ENCODE measurements at places on chromosomes 2 and 18.

GRCh38 chr2:234840336-234840735 lies 111.5 kb upstream of the SH3BP4 start:
- H3K27ac ChIP-seq: no peak overlapping the region
- no peaks in the 10 kb centered on the region for H3K27me3 ChIP-seq
- H3K36me3 ChIP-seq: no peaks in the 10 kb centered on the region
- peak; percentile 52 for DNase-seq
- H3K4me1 ChIP-seq: peaks cover 19% of the 10 kb centered on the region

DNA sequence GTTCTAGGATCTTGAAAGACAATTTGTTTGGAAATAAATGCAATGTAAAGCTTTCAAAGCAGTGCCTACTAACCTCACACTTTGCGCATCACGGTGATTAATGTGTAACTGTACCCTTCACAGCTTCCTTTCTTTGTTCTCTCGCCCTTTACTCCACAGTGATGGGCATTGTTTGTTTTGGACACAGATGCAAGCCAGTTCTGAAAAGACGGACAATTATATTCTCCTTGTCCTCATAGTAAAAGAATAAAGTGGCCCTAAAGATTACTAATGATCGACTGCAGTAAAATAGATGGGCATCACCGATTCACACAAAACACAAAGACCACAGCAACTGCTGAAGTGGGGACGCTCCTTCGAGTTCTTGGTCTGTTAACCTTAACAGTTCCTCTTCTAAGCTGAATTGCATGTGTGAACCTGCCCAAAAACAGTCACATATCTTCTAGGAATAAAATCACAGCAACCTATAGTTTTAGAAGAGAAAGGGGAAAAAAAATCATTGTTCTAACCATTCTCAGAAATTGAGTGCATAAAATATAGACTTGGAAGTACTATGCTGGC lies 7.7 kb downstream of the L3MBTL4 start:
- H3K4me1 ChIP-seq: peaks cover 18% of the 10 kb centered on the region
- no peak for DNase-seq
- H3K36me3 ChIP-seq: no peaks in the 10 kb centered on the region
- no peaks in the 10 kb centered on the region for H3K27me3 ChIP-seq
- H3K27ac ChIP-seq: no peak overlapping the region

DNA sequence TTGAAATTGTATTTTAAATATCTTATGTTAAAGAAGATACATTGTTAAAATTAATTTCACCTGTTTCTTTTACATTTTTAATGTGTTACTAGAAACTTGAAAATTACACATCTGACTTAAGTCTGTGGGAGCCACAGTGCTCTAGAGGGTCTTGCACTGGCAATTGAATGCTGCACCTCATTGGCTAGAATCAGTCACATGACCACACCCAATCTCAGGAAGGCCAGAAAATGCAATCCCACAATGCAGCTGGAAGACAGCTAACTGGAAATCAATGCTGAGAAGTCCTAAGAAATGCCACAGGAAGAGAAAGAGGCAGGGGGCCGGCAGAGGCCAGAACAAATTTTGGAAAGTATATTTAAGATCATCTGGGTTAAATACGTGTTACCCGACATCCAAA lies 189.2 kb upstream of the POU3F3 start:
- no peaks in the 10 kb centered on the region for H3K27me3 ChIP-seq
- no peak for DNase-seq
- no peak overlapping the region for H3K4me3 ChIP-seq
- no peak overlapping the region for H3K27ac ChIP-seq
- H3K36me3 ChIP-seq: no peaks in the 10 kb centered on the region
- no peaks in the 10 kb centered on the region for H3K4me1 ChIP-seq

- no peaks in the 10 kb centered on the region for H3K27me3 ChIP-seq
- H3K4me3 ChIP-seq: no peak overlapping the region
- peak; percentile 66 for DNase-seq
- H3K4me1 ChIP-seq: peaks cover 53% of the 10 kb centered on the region
- H3K36me3 ChIP-seq: no peaks in the 10 kb centered on the region
- H3K27ac ChIP-seq: peak overlapping the region; percentile 74
Measured at GRCh38 chr18:14976736-14977430, 228.9 kb downstream of the ANKRD30B start.

GRCh38 chr2:148554459-148555247 lies 89.9 kb upstream of the EPC2 start:
- DNase-seq: no peak
- H3K36me3 ChIP-seq: no peaks in the 10 kb centered on the region
- H3K4me3 ChIP-seq: no peak overlapping the region
- peaks cover 3% of the 10 kb centered on the region for H3K4me1 ChIP-seq

GRCh38 chr18:55317324-55317723 lies 270.7 kb downstream of the TCF4 start:
- H3K27ac ChIP-seq: peak overlapping the region; percentile 86
- no peak overlapping the region for H3K4me3 ChIP-seq
- no peaks in the 10 kb centered on the region for H3K36me3 ChIP-seq
- H3K27me3 ChIP-seq: no peaks in the 10 kb centered on the region
- peaks cover 9% of the 10 kb centered on the region for H3K4me1 ChIP-seq
- DNase-seq: no peak

GRCh38 chr2:181821049-181821448 lies 70.5 kb upstream of the ITPRID2 start:
- H3K4me1 ChIP-seq: no peaks in the 10 kb centered on the region
- no peaks in the 10 kb centered on the region for H3K27me3 ChIP-seq
- H3K27ac ChIP-seq: no peak overlapping the region
- no peak for DNase-seq
- H3K36me3 ChIP-seq: no peaks in the 10 kb centered on the region
- H3K4me3 ChIP-seq: no peak overlapping the region

DNA sequence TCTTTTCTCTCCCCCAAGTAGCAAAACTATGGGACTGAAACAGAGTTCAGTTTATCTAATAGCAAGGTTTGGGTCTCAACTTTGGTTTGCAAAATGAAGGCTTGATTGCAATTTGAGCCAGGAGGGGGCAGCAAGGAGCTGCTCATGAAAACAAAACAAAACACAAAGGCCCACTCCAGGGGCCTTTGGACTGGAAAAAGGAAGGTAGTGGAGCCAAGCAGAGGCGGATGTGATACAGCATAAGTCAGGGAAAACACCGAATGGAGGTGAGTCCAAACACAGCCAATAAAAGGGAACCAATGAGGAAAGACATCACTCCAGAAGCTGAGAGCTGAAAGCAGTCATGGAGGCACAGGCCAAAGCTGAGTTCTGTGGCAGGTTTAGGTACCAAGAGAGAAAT lies 799.7 kb upstream of the ACVR2A start:
- H3K4me3 ChIP-seq: no peak overlapping the region
- H3K4me1 ChIP-seq: peaks cover 7% of the 10 kb centered on the region
- H3K27ac ChIP-seq: no peak overlapping the region

DNA sequence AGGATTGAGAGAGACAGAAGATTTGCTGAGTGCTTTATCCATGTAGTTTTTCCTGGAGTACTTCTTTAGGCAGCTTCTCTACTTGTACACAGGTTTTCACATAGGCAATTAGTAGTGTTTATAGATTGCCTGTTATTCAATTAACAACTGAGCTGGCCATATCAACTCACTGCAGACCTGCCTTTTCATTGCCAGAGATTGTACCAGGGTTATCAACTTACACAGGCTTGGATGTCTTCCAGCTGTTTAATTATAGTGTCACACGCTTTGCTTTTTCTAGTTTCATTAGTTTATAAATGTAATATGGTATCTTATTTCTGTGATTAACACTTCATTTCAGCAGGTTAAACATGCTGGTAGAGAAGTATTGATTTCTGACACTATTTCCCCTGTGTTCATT lies 125.9 kb downstream of the GPD2 start:
- H3K36me3 ChIP-seq: no peaks in the 10 kb centered on the region
- no peak overlapping the region for H3K27ac ChIP-seq
- no peak for DNase-seq
- H3K4me3 ChIP-seq: no peak overlapping the region

GRCh38 chr2:147659051-147659450 lies 185.8 kb upstream of the ACVR2A start:
- no peak overlapping the region for H3K27ac ChIP-seq
- no peak for DNase-seq
- H3K4me3 ChIP-seq: no peak overlapping the region
- no peaks in the 10 kb centered on the region for H3K36me3 ChIP-seq
- H3K27me3 ChIP-seq: no peaks in the 10 kb centered on the region

GRCh38 chr2:26735883-26736588 lies 28.0 kb upstream of the SLC35F6 start:
- no peaks in the 10 kb centered on the region for H3K36me3 ChIP-seq
- H3K4me1 ChIP-seq: peaks cover 10% of the 10 kb centered on the region
- H3K27me3 ChIP-seq: no peaks in the 10 kb centered on the region

DNA sequence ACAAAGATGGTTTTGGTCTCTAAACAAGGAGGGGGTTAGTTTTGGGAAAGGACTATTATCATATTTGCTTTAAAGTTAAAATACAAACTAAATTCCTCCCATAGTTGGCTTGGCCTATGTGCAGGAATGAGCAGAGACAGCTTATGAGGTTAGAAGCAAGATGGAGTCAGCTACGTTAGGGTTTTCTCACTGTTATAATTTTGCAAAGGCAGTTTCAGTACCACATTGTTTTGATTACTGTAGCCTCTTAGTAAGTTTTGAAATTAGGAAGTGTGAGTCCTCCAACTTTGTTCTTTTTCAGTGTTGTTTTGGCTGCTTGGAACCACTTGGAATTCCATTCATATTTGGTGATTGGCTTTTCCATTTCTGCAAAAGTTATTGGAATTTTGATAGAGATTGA lies 23.4 kb downstream of the LCLAT1 start:
- H3K4me3 ChIP-seq: no peak overlapping the region
- H3K36me3 ChIP-seq: no peaks in the 10 kb centered on the region

DNA sequence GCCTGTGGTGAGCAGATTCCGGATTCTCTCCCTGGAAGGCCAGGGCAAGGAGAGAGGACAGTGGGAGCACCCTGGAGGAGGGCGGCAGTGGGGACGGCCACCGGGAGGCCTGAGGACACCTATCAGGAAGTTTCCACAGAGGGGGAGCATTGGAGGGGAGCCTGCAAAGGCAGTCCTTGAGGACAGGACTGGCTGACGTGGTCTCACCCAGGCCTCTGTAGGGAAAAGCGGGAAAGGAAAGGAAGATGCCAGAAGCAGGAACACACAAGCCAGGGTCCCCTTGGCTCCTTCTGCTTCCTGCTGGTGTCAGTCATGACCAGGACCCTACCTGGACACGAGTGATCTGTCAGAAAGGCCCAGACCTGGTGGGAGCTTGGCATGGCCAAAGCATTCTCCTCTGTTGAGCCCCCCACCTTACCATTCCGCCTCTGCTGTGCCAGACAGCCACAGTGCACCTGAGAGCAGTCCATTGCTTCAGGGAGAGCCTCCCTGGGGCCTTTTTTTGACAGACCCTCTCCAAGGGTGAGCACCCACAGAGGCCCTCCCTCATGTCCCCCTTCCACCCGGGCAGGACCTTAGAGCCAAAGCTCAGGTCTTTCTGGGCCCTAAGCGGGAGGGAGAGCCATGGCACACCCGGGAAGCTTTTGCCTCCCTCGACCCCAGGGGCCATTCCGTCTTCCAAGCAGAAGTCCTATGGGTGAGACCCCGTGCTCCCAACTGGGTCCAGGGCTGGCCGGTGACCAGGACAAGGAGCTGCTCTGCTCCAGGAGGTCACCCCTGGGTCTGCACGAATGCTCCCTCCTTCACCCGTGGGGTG lies 333.1 kb downstream of the DYSF start:
- H3K36me3 ChIP-seq: no peaks in the 10 kb centered on the region
- H3K4me3 ChIP-seq: no peak overlapping the region
- H3K27ac ChIP-seq: no peak overlapping the region
- H3K4me1 ChIP-seq: no peaks in the 10 kb centered on the region

DNA sequence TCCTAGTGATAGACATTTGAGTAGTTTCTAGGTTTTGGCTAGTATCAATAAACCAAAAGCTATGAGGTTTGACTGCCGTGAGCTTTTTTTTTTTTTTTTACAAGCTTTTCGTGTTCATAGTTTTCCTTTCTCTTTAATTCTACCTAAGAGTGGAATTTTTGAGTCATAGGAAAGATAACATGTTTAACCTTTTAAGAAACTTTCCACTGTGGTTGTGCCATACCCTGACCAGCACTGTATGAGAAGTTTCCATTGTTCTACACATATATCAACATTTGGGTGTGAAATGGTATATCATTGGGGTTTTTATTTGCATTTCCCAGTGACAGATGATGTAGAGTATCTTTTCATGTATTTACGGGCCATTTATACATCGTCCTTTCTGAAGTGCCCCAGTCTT lies 31.7 kb downstream of the UBE2F start:
- no peak for DNase-seq
- H3K4me3 ChIP-seq: no peak overlapping the region
- peaks cover 38% of the 10 kb centered on the region for H3K4me1 ChIP-seq
- no peaks in the 10 kb centered on the region for H3K27me3 ChIP-seq
- no peaks in the 10 kb centered on the region for H3K36me3 ChIP-seq

- DNase-seq: no peak
- H3K36me3 ChIP-seq: no peaks in the 10 kb centered on the region
- H3K27ac ChIP-seq: no peak overlapping the region
Measured at GRCh38 chr2:12046641-12047040, 300.2 kb downstream of the LPIN1 start.

- no peaks in the 10 kb centered on the region for H3K36me3 ChIP-seq
- DNase-seq: no peak
- H3K4me3 ChIP-seq: no peak overlapping the region
- H3K27me3 ChIP-seq: no peaks in the 10 kb centered on the region
- no peak overlapping the region for H3K27ac ChIP-seq
- H3K4me1 ChIP-seq: no peaks in the 10 kb centered on the region
Measured at GRCh38 chr2:64913357-64913869, 75.8 kb upstream of the SLC1A4 start.

DNA sequence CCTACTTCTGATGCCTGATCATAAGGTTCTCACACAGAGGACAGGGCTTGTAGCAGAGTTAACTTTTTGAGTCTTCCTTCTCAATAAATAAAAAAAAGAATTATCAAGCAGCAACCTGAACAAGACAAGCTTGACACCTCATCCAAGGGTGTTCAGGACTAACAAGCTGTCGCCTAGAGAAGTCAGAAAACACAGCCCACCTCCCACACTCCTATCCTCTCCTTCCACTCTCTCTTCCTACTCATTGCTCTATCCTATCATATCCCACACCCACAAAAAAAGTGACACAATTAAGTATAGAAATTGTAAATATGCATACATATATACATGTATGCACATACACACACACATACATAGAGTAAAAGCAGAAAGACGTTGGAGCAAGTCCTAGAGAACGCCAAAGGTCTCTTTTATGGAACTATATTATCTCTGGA lies 5.4 kb downstream of the NBAS start:
- peaks cover 9% of the 10 kb centered on the region for H3K4me1 ChIP-seq
- no peak overlapping the region for H3K4me3 ChIP-seq
- no peaks in the 10 kb centered on the region for H3K27me3 ChIP-seq
- no peak for DNase-seq

GRCh38 chr2:150296770-150297546 lies 190.5 kb downstream of the RND3 start:
- no peaks in the 10 kb centered on the region for H3K27me3 ChIP-seq
- DNase-seq: no peak
- no peaks in the 10 kb centered on the region for H3K4me1 ChIP-seq
- H3K4me3 ChIP-seq: no peak overlapping the region

- no peaks in the 10 kb centered on the region for H3K4me1 ChIP-seq
- no peaks in the 10 kb centered on the region for H3K36me3 ChIP-seq
- DNase-seq: no peak
- no peaks in the 10 kb centered on the region for H3K27me3 ChIP-seq
Measured at GRCh38 chr2:224650815-224651439, 65.2 kb downstream of the CCDC195 start.

Data from thyroid gland (tissue), 4 donors.